Cerebellum (tissue), 4 donors: ENCODE measurements at places on chromosomes 5 and 9. TPM values are rescaled to one million over a fixed set of nuclear protein-coding genes. Genes with fewer than 3 reads are reported as not detected.
A peak's percentile ranks its signal among the peaks of the same experiment; 100 is the strongest.

RGS7BP gene
- 16.2 TPM for total RNA-seq

RETREG1 gene
- total RNA-seq, result 25.0 TPM

ANKRD18B gene
- 3.4 TPM for total RNA-seq

THBS4 gene
- 4.9 TPM for total RNA-seq

GLDC gene
- total RNA-seq, result 30.3 TPM

ANXA2R gene
- total RNA-seq, result 2.9 TPM

PPP3R2 gene
- total RNA-seq, result 0.45 TPM

CCDC69 gene
- total RNA-seq, result 0.36 TPM

LCN2 gene
- total RNA-seq, result not detected

MEIKIN gene
- total RNA-seq, result not detected

INSYN2B gene
- total RNA-seq, result 7.5 TPM

SPINK7 gene
- total RNA-seq, result not detected

VLDLR gene
- 46.4 TPM for total RNA-seq

SYNPO gene
- 1.4 TPM for total RNA-seq

GRCh38 chr9:28883234-28883633 is 1310.0 kb upstream of the C9orf72 start:
- DNase-seq, result no peak

- peak; percentile 78 for DNase-seq
Observed at GRCh38 chr5:16628376-16628775, 11.6 kb upstream of the RETREG1 start.

- no peak for DNase-seq
Observed at GRCh38 chr9:91547081-91547480, 123.4 kb upstream of the NFIL3 start.

DNA sequence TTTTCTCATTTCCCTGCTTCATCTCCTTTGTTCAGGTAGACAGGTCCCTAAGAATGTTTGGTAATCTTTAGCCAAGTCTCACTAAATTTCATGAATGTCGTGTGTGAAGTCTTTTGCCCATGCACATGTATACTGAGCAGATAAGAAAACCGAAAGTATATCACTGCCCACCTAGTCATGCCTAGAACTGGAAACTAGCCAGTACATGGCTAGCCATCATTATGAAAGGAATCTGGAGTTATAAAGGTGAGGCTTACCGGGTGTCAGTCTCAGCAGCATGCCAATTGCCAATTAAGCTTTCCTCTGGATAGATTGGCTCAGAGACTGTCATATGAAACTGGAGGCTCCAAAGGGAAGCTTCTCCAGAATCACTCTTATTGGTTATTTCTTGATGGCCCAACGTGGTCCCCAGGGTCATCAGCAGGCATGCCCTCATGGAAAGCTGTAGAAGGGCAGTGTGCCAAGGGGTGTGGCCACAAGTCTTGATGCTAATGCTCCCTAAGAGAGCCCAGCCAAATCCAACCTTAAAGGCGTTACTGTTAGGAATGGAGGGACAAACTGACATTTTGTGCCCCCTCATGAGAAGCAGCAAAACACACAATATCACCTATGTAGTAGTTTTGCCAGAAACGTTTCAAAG is 307.3 kb upstream of the PIK3R1 start:
- DNase-seq, result no peak

GRCh38 chr5:76086095-76086494 is 2.9 kb downstream of the SV2C start:
- no peak for DNase-seq

DNA sequence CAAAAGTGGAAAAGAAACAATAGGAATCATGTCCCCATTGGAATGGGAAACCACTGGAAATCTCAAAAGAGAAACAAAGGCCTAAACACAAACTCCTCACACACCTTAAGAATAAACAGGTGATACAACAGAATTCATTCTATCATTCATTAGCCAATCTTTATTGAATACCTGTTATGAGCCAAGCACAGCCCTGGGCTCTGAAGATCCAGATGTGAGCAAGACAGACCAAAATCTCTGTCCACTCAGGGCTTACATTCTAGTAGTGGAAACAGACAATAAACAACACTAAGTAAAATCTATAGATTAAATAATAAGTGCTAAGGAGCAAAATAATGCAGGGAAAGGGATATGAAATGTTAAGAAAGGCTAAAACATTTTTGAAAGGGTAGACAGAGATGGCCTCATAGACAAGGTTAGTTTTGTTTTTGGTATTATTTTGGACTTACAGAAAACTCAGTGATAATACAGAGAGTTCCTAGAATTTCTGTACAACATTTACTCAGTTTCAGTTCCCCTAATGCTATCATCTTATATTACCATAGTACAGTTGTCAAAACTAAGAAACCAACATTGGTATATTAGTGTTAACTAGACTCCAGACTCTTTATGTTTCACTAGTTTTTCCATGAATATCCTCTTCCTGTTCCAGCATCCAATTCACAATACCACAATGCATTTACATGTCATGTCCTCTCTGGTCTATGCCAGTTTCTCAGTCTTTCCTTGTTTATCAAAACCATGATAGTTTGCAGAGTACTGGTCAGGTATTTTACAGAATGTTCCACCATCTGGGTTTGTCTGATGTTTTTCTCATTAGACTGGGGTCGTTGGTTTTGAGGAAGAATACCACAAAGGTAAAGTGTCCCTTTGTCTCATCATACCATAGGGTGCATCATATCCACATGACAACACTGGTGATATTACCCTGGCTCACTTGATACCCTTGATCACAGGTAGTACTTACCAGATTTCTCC is 103.7 kb downstream of the SIL1 start:
- no peak for DNase-seq

DNA sequence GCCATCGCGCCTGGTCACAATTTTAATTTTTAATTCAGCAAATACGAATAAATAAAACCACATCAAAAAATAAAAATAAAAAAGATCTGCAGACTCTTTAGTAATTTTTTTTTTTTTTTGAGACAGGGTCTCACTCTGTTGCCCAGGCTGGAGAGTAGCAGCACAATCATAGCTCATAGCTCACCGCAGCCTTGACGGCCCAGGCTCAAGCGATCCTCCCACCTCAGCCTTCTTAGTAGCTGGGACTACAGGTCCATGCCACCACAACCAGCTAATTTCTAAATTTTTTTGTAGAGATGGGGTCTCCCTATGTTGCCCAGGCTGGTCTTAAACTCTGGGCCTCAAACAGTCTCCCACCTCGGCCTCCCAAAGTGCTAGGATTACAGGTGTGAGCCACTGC is 14.2 kb downstream of the NANS start:
- no peak for DNase-seq

- no peak for DNase-seq
Observed at GRCh38 chr5:179309751-179310320, 35.4 kb downstream of the ADAMTS2 start.

GRCh38 chr5:169950333-169950732 is 30.0 kb downstream of the INSYN2B start:
- no peak for DNase-seq

DNA sequence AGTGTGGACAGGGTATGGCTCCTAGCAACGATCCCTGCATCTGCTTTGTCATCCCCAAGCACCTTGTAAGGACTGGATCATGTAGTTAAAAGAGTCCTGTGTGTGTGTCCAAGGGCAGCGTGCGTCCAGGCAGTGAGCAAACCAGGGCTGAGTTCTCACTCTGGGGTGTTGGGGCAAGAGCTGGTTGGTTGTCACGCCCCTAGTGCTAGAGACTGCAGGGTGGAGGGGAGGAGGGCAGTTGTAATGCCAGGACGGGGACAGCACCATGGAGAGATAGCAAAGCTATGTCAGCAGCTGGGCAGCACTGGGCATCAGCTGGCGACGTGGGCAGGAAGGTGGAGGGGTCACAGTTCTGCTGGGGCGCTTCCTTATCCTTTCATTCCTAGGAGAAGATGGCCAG is 100.8 kb downstream of the ZNF618 start:
- DNase-seq, result no peak

DNA sequence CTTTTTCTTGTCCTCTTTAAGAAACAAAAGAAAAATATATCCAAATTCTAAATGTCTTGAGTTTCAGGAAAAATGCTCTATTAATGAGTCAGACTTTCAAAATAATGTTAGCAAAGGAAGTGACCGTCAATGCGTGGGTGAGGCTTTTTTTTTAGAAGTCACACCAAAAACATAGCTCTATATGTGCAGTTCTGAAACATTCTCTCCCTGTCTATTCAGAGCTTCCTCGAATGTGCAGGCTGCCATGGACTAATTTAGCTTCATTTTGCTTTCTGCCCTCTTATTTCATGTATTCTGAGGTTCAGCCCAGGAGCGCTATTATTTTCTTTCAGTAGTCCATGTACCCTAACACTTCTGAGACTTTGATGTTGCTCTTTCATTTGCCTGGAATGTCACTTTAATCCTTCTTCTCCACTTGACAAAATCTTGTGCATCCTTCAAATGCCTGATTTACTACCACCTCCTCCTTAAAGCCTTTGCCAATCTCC is 72.5 kb upstream of the RASA1 start:
- DNase-seq, result no peak

DNA sequence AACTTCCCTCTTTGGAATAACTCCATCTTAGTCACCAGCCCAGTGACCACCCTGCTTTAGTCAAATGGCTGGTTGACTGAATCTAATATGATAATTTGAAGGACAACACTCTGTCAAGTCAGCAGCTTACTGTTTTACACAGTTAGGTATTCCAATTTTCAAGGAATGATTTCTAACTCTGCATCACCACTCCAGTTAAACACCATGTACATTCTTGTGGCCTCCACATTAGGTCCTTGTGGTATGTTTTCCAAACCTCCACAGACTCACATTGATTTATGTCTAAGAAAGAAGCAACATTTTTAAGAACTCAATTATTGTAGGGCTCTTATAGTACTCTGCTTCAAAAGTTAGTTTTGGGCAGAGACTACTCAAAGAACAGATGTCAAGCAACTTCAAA is 110.7 kb downstream of the TLE1 start:
- no peak for DNase-seq

DNA sequence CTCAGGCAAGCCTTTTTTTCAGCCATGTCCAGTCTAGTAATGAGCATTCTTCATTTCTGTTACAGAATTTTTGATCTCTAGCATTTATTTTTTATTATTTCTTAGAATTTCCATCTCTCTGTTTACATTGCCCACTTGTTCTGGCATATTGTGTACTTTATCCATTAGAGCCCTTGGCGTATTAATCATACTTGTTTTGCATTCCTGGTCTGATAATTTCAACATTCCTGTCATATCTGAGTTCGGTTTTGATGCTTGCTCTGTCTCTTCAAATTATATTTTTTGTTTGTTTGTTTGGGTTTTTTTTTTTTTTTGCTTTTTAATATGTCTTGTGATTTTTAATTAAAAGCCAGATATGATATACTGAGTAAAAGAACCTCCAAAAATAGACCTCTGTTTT is 23.0 kb upstream of the JAK2 start:
- no peak for DNase-seq

DNA sequence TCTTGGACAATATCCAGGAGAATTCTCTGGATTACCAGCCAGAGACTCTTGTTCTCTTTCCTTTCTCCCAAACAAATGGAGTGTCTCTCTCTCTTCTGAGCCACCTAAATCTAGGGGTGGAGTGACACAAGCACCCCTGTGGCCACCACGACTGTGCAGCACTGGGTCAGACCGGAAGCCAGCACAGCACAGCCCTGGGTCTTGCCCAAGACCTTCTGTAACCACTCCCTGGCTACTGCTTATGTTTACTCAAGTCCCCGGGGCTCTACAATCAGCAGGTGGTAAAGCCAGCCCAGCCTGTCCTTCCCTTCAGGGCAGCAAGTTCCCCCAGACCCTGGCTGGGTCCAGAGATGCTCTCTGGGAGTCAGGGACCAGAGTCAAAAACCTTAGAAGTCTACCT is 110.0 kb upstream of the TUT7 start:
- DNase-seq, result no peak

DNA sequence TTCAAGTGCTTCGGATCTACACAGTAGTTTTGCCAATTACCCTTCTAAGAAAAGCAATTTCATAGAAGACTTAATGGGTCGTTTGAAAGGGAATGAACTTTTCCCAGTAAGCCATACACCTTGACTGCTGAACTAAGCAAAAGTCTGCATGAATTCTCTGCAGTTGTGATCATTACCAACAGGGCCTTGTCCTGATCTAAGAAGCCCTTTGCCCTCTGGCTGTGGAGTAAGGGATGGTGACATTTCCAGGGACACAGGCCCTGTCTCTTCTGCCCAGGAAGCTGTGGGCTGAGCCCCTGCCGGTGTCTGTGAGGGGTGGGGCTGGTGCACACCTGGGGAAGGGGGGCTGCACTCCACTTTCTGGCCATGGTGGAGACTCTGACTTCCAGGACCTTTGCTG is 30.5 kb downstream of the ZDHHC11 start:
- no peak for DNase-seq

- DNase-seq, result no peak
Observed at GRCh38 chr5:55577353-55578060, 42.7 kb upstream of the PLPP1 start.

DNA sequence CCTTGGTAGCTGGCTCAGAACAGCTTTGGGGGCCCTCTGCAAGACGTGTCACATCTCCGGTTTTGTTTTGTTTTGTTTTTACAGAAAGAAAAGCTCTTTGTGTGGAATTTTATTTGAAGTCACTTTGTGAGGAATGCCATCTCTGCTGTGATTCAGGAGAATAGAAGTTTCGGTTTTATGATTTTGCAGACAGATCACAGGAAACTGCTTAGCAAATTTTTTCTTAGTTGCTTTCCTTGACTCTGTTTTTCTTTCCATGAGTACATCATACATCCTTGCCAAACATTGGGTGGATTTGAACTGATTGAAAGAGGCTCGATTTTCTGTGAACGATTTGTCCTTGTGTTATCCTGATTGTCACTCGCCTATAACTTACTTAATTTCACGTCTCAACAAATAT is 5.1 kb downstream of the SEMA5A start:
- no peak for DNase-seq

DNA sequence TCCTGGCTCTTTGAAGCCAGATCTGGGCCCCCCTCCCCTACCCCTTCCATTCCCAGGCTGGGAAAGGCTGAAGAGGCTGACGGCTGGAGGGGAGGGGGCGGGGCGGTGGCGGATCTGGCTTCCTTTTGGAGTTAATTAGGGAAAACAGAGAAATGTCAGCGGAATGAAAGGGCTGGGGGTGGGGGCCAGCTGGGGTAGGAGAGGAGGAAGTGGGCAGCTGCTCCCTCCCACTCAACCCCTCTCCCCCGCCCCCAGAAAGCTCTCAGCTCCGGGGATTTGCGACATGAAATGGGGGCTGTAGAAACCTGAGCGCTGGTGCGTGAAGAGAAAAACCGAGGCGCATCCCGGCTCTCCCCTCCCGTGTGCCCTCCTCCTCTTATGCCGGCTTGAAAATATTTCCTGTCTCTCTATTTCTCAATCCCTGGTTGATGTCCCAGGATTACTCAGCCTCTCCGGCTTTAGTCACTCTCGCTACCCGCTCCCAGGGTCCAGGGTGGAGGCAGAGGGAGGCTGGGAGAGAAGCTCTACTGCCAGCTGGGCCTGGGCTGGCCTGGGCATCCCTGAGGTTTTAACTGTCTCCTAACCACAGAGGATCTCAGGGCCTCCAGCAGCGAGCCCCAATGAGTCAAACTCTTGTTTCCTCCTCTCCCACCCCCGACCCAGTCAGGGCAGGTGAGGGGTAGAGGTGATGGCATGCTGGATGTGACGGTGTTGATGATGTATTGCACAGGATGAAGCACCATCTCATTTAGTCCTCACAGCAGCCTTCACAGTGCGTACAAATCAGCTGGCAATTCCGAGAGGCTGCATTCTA is 20.1 kb downstream of the PCDHGC5 start:
- DNase-seq, result peak; percentile 55

- no peak for DNase-seq
Observed at GRCh38 chr5:158711927-158712529, 387.7 kb downstream of the EBF1 start.

GRCh38 chr5:120134944-120135343 is 329.2 kb upstream of the PRR16 start:
- no peak for DNase-seq

- no peak for DNase-seq
Observed at GRCh38 chr5:142385194-142385593, 60.4 kb upstream of the SPRY4 start.

GRCh38 chr5:140591747-140592372 is 27.2 kb downstream of the SLC35A4 start:
- DNase-seq, result no peak
